ENCODE measurements at places on chromosomes 6 and 20. TPM values are rescaled to one million over a fixed set of nuclear protein-coding genes. Genes with fewer than 3 reads are reported as not detected.
A peak's percentile ranks its signal among the peaks of the same experiment; 100 is the strongest.

- no peak for DNase-seq
Measured at GRCh38 chr6:49955847-49956246, 8.1 kb downstream of the DEFB114 start.

DNA sequence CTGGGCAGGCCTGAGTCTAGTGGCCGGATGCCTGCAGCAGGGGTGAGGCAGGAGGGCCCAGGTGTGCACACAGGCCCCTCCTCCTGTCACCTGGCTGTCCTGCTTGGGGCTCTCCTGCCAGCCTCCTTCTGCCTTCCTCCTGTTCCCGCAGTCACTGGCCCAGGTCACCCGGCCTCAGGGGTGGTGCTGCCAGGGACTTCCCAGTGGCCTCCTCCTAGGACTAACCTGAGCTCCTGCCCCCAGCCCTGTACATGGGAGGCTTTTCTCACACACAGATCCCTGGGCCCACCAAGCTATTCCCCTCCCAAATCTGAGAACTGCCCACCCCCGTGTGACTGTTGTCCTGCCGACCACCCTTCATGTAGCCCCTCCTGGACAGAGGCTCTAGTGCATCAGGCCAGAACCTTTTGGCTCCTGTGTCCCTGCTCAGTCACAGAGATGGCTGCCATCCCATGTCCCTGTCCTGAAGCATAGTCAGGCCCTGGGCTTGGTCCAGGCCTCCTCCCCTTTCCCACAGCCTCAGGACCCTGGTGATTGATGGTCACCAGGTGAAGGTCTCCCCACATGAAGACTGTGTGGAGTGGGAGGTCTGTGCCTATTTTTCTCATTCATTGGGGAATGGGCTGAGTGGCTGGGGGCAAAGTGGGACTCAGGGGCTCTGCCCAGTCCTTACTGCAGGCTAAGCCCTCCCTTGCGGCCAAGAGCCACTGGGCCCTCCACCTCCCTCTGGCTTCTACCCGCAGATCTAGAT lies 1.1 kb upstream of the ULBP1 start:
- DNase-seq = no peak

GRCh38 chr6:28586962-28587745 lies 61.5 kb downstream of the GPX5 start:
- DNase-seq = peak; percentile 74

GRCh38 chr6:118288355-118289124 lies 259.6 kb upstream of the PLN start:
- DNase-seq = no peak

GRCh38 chr6:157265635-157266034 lies 57.7 kb downstream of the TMEM242 start:
- DNase-seq = no peak

GRCh38 chr6:90202156-90202555 lies 94.5 kb downstream of the BACH2 start:
- DNase-seq = no peak

GRCh38 chr20:41142919-41143318 lies 5.6 kb downstream of the PLCG1 start:
- DNase-seq = no peak

DNA sequence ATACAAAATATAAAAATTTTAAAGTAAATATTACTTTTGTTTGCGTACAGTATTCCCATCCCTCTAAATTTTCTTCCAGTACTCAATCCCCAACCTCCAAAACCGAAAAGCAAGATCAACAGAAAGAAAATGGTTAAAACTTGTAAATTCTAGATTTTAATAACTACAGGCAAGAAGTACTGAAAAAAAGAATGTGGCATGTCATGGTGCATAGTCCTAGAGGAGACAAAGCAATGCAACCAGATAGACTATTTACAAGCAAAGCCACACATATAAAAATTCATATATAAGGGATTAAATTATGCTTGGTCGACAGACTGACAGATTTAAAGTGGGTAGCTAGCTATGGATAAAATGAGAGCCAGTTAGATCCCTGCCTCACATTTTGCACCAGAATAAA lies 56.5 kb upstream of the HFE start:
- DNase-seq = no peak

- DNase-seq = no peak
Measured at GRCh38 chr6:43127180-43127579, 43.9 kb upstream of the SRF start.

- no peak for DNase-seq
Measured at GRCh38 chr20:1163653-1164052, 21.1 kb downstream of the TMEM74B start.

DNA sequence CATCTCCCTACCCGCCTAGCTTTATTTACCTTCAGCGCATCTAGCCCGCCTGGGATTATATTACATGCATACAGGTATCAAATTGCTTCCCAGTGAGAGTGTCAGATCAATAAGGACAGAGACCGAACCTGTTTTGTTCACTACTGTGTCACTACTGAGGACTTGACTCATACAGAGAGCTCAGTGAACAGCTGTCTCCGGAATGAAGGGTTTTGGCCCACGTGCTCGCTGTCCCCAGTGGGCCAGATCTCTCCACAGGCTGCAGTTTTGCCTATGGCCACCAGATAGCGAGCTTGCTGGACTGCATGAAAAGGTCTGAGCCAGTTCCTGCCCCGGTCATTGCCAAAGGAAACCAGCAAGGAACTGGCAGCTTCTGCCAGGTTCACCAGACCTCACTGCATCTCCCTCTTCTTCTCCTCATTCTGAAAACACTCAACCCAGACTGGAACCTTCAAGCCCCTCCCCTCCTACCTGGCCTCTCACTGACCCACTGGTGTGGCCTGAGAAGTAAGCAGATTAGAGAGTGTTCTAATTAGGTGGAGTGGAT lies 150.8 kb downstream of the ZMYND8 start:
- no peak for DNase-seq

The PHACTR1 gene
- 23.2 TPM for polyA plus RNA-seq

The HLA-DOA gene
- polyA plus RNA-seq = 3.8 TPM

The ULBP2 gene
- 1.0 TPM for polyA plus RNA-seq
